ENCODE measurements at places on chromosomes 13 and 19. TPM values are rescaled to one million over a fixed set of nuclear protein-coding genes. Genes with fewer than 3 reads are reported as not detected.

DNA sequence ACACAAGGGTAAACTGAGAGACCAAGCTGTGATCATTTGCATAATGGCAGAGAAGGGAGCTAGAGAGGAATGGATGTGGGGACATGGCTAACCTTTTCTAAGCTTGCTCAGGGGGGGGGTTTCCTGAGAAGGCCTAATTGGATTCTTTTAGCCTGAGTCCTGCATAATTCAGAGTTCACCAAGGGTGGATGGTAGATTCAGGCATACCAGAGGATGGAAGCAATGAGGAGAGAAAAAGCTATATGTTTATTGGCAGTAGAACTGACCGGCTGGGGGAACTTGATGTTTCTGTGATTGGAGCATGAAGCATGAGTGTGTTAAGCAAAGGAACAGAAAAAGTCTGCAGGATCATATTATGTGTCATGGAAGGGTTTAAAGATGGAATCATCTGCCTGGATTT lies 65.9 kb upstream of the KLF12 start:
- no peak for DNase-seq

KIR3DL2 gene
- not detected for total RNA-seq

DNA sequence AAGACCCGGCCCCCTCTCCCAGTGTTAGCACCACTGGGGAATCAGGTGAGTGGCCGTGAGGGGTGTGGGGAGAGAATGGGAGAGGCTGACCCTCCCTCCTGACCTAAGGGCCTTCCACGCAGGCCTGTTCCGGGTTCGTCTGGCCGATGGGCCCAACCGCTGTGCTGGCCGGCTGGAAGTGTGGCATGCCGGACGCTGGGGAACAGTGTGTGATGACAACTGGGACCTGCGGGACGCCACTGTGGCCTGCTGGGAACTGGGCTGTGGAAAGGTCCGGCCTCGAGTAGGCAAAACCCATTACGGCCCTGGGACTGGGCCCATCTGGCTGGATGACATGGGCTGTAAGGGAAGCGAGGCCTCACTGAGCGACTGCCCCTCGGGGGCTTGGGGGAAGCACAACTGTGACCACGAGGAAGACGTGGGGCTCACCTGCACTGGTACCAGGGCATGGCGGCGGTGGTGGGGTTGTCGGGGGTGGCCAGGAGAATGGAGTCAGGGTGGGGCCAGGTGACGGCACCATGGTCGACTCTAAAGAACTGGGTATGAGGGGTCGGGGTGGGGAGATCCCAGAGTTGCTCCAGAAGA lies 12.2 kb downstream of the SSC5D start:
- no peak for DNase-seq

C13orf46 gene
- not detected for total RNA-seq

CAPN12 gene
- total RNA-seq = 1.4 TPM

CD22 gene
- not detected for total RNA-seq

FSD1 gene
- total RNA-seq = 8.6 TPM

GRCh38 chr13:99693351-99693750 lies 192.1 kb downstream of the TM9SF2 start:
- DNase-seq = no peak

All from foreskin keratinocyte (primary cell).